ENCODE measurements at places on chromosomes 5 and 9. TPM values are rescaled to one million over a fixed set of nuclear protein-coding genes. Genes with fewer than 3 reads are reported as not detected.

DNA sequence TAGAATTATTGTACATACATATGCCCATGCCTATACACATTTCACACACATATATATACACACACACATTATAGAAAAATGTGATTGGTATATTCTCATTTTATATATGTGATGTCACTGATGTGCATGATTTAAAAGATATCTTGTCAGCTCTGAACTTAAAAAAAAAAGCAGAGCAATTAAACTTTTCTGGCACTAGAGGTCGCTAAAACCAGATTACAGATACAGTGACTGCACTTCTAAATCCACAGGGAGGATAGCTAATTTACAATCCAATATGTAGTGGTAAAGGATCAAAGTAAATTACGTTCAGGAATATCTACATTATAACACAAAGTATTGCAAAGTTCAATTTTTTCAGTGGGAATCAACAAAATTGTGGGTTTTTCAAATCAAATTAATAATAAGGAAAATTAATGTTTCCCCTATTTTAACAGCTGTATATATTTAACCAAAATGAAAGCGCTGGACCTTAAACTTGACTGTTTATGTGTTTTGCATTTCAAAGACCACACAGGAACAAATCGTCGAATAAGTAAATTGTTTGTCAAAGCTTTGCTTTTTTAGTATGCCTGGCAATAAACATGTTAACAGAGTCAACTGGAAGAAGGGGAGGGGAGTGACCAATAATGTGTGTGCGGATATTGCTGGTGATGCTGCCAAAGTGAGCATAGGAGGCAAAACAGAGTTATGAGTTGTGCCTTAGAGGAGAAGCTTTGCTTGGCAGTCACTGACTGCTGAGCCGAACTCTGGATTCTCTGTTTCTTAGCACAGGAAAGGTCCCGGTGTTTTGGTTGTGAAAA is 1201.4 kb upstream of the C9orf72 start:
- H3K27me3 ChIP-seq, result no peaks in the 10 kb centered on the region
- DNase-seq, result no peak
- H3K36me3 ChIP-seq, result no peaks in the 10 kb centered on the region
- no peak overlapping the region for H3K27ac ChIP-seq

GRCh38 chr9:89555451-89556375 is 49.1 kb upstream of the GADD45G start:
- no peaks in the 10 kb centered on the region for H3K27me3 ChIP-seq
- DNase-seq, result no peak
- H3K27ac ChIP-seq, result no peak overlapping the region
- H3K36me3 ChIP-seq, result no peaks in the 10 kb centered on the region
- H3K4me3 ChIP-seq, result no peak overlapping the region
- H3K4me1 ChIP-seq, result peaks cover 7% of the 10 kb centered on the region

DNA sequence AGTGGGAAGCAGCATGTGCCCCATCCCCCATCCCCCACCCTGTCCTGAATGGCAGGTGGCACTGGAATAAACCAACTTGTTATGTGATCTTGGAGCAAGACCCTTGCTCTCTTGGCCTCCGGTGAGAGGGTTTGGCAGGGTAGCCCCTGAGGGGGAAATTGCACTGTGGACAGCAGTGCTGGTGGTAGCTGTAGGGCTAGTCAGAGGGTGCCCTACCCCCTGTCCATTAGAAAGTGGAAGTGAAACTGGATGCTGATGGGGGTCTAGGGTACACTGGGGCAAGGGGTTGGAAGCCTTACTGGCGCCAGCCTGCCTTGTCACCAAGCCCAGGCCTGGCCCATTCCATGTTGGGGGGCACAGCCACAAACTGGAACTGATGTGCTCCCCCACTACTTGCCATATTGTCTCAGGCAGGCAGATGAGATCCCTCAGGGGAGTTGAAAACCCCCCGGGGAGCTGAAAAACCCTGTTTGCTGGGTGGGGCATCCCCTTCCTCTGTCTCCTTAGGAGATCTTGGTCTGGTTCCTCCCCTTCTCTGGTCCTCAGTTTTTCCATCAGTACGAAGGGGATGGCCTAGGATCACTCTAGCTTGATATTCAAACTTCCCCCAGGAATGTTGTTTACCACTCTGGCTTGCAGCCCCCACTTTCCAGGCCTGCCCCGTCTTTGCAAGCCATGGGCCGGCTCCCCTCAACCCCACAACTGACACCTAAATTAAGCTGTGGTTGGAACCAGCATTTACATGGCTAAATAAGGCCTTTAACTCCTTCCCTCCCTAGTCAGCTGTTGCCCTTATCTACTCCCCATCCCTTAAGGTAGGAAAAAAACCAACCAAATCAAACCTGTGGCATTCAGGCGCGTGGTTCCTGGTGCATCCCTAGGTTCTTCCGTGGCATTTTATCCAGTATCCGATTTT is 14.4 kb upstream of the SYNPO start:
- H3K36me3 ChIP-seq, result no peaks in the 10 kb centered on the region
- no peak for DNase-seq
- H3K4me3 ChIP-seq, result no peak overlapping the region
- peaks cover 20% of the 10 kb centered on the region for H3K4me1 ChIP-seq
- H3K27ac ChIP-seq, result no peak overlapping the region

GRCh38 chr9:99090336-99091130 is 14.4 kb upstream of the TGFBR1 start:
- H3K4me1 ChIP-seq, result no peaks in the 10 kb centered on the region
- H3K36me3 ChIP-seq, result no peaks in the 10 kb centered on the region
- no peak for DNase-seq
- no peaks in the 10 kb centered on the region for H3K27me3 ChIP-seq

GRCh38 chr9:37972351-37972848 is 68.5 kb upstream of the SLC25A51 start:
- no peaks in the 10 kb centered on the region for H3K36me3 ChIP-seq
- no peaks in the 10 kb centered on the region for H3K4me1 ChIP-seq
- H3K4me3 ChIP-seq, result no peak overlapping the region
- no peaks in the 10 kb centered on the region for H3K27me3 ChIP-seq
- H3K27ac ChIP-seq, result no peak overlapping the region
- DNase-seq, result no peak

- no peaks in the 10 kb centered on the region for H3K27me3 ChIP-seq
- no peak overlapping the region for H3K4me3 ChIP-seq
- DNase-seq, result no peak
- no peaks in the 10 kb centered on the region for H3K4me1 ChIP-seq
- no peak overlapping the region for H3K27ac ChIP-seq
These were observed 422.7 kb upstream of the GRAMD2B start for GRCh38 chr5:126000507-126000906.

DNA sequence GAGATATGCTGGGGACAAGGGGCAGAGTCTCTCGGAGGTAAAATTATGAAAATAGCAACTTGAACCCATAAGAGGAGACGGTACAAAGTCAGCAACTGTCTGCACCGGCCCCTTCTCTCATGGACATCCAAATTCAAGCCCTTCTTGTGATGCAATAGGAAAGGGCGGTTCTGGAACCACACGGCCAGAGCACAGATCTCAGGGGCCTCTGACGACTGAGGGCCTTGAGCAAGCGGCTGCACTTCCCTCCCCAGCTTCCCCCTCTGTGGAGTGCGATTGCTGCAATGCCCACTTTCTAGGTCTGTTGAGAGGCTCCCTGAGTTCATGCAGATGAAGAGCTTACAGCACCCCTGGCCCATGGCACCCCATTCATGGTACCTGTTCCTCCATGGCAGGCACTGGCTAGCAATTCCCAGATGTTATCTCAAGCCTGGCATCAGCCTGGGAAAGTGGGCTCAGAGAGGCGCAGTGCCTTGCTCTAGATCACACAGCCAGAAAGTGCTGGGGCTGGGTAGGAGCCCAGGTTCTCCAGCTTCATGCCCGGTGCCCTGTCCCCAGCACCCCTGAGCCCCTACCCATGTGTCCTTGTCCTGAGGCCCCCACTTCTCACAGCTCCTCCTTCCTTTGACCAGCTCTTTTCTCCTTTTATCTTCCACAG is 17.7 kb upstream of the CPLX2 start:
- no peak overlapping the region for H3K27ac ChIP-seq
- no peaks in the 10 kb centered on the region for H3K4me1 ChIP-seq
- H3K27me3 ChIP-seq, result no peaks in the 10 kb centered on the region
- no peak for DNase-seq

DNA sequence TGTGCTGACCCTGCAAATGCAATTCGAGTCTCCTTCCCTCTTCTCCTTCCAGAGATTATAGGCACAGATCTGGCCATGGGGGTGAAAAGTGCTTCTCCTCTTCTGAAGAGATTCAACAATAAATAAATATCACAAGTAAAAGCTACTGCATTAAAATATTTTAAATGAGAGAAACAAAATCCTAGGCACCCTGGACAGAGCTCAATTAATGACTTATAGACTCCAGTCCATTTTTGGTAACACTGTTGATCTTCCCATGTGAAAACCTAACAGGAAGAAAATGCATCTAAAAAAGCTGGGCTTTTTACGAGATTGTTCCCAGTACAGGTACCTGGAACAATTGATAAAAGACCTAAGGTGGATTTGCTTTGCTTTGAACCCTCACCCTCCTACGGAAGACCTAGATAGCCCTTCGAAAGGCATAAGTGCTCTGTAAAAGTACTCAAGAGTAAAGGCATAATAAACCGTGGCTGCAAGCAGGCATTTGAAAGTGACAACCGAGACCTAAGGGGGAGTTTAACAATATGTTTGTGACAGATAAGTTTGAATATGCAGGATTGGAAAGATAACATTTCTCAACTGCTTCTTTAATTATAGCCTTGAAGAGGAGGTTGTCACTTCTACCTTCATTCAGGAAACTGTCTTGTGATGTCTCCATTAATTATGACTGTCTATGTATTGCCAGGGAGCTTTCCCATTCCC is 29.4 kb upstream of the MED10 start:
- no peak overlapping the region for H3K27ac ChIP-seq
- H3K36me3 ChIP-seq, result no peaks in the 10 kb centered on the region
- no peaks in the 10 kb centered on the region for H3K27me3 ChIP-seq

GRCh38 chr9:15155826-15156225 is 151.2 kb downstream of the TTC39B start:
- H3K27me3 ChIP-seq, result no peaks in the 10 kb centered on the region
- no peak overlapping the region for H3K4me3 ChIP-seq
- H3K36me3 ChIP-seq, result no peaks in the 10 kb centered on the region
- DNase-seq, result no peak

DNA sequence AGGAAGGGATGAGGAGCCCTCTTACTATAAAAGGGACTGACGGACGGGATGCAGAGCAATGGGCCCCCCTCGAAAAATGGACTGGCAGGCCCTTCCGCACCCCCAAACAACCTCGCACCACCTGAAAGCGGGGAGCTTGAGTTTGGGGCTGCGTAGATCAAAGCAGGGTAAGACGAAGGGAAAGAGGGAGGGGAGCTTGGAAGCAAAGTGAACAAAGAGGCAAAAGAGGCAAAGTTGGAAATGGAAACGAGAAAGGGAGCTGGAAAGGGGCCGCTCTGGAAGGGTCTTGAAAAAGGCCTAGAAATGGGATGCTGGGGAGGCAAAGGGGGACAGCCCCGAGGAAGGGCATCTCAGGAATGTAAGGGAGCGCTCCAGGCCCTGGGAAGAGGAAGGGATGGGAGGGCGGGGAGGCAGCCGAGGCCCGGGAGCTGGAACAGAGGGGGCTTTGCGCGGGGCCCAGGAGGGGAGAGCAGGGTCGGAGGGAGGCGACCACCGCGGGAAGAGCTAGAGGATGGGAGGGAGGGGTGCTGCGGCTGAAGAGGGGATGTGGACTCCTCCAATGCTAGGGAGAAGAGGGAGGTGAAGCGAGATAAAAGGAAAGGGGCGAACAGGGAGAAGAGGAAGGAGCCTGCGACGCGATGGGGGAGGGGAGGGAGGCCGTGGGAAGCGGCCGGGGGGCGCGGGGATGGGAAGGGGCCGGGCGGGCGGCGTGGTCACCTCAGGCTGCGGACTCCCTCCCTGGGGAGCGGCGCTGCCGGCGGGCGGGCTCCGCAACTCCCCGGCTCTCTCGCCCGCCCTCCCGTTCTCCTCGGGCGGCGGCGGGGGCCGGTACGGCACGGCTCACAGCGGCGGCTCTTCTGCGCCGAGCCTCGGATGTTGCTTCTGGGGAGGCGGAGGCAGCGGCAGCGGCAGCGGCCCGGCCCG is 577 bp downstream of the RNF145 start:
- H3K4me1 ChIP-seq, result peaks cover 2% of the 10 kb centered on the region
- no peak for DNase-seq
- no peaks in the 10 kb centered on the region for H3K36me3 ChIP-seq
- peak overlapping the region; percentile 69 for H3K27ac ChIP-seq

DNA sequence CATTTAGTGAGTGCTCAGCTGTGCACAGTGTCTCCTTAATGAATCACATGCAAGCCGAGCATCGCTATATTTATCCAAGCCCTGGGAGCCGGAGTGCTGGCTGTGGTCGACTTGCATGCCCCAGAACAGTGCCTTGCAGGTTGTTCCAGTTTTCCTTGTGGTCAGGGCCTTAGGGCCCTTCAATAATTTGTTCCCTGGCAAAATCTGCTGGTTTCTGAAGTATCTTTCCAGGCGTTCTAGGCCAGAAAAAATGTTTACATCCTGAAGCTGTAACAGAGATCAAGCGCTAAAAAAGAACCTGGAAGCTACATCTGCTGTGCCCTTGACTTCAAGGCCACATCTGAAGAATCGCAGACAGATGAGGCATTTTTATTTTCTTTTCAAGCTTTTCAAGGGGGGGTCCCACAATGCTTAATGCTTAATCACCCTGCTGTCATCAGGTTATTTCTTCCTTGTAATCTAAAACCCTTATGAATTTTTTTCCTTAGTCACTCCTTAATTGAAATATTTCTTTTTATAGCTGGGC is 105.8 kb downstream of the DOCK2 start:
- H3K4me1 ChIP-seq, result no peaks in the 10 kb centered on the region
- no peak for DNase-seq
- no peak overlapping the region for H3K4me3 ChIP-seq

GRCh38 chr5:113574417-113574816 is 60.9 kb downstream of the YTHDC2 start:
- no peaks in the 10 kb centered on the region for H3K4me1 ChIP-seq
- no peak overlapping the region for H3K27ac ChIP-seq
- no peaks in the 10 kb centered on the region for H3K36me3 ChIP-seq
- DNase-seq, result no peak
- no peaks in the 10 kb centered on the region for H3K27me3 ChIP-seq
- no peak overlapping the region for H3K4me3 ChIP-seq

DNA sequence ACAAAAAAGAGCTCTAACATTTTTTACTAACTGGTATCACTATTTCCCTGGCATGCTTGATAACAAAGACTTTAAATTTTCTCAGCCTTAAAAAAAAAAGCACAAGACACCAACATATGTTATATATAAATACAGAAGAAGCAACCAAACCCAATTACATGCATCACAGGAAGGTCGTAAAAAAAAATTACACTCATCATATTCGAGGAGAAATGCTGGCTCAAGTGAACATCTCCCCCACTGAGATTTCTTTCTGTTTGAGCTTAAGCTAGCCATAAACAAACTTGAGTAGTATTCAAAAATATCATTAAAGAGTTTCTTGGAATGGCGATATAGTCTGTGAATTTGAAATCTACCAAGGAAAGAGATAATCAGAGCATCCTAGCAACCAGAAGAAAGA is 7.5 kb upstream of the MSH3 start:
- no peak for DNase-seq
- peaks cover 2% of the 10 kb centered on the region for H3K36me3 ChIP-seq
- H3K4me1 ChIP-seq, result no peaks in the 10 kb centered on the region
- no peak overlapping the region for H3K4me3 ChIP-seq
- H3K27ac ChIP-seq, result no peak overlapping the region

Gene SLCO6A1
- total RNA-seq, result 0.54 TPM

Gene POU5F2
- total RNA-seq, result 0.06 TPM
